ENCODE measurements at places on chromosomes 2 and 18.

- DNase-seq: no peak
These were observed 94.1 kb upstream of the BOD1L2 start for GRCh38 chr18:57052759-57053158.

GRCh38 chr2:134466141-134466540 is 212.3 kb downstream of the MGAT5 start:
- DNase-seq: no peak

- no peak for DNase-seq
These were observed 20.0 kb upstream of the ITGAV start for GRCh38 chr2:186569897-186570296.

GRCh38 chr2:15730545-15731212 is 139.0 kb downstream of the DDX1 start:
- DNase-seq: peak; percentile 87

DNA sequence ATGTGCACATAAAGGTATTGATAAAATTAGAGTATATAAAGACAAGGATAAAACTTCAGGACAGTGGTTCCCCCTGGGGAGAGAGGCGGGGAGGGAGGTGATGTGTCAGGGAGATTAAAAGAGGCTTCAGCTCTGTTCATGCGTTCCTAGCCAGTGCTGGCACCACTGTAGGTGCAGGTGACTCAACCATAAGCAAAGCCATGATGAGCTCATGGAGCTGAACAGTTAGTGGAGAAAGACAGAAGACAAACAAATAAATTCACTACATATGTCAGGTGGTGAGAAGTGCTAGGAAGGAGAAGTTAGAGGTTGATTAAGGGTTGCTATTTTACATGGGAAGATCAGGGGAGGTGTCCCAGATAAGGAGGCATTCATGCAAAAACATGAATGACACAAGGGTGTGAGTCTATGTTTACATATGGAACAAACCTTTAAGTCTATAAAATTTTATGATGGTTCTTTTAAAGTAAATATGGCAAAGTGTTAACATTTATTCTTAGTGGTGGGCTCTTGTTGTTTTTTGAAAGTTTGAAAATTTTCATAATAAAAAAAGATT is 136.0 kb downstream of the ANKRD44 start:
- DNase-seq: no peak

DNA sequence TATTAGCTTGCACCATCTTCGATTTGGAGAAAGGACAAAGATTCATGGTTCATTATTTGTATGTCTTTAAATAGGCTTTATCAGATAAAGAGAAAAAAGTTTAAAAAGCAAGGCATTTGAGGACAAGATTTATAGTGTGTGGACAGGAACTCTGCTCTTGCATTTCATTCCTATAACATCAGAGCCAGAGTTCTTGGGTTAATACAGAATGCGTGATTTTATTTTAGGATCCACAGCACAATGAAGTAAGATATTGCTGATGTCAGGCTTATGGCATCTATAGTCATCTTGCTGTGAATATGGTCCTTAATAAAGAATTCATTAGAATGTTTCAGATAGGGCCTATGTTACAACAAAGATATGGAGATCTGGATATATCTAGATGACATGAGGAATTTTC is 19.7 kb downstream of the RASGRP3 start:
- peak; percentile 51 for DNase-seq

GRCh38 chr2:36785179-36785795 is 88.8 kb downstream of the VIT start:
- peak; percentile 81 for DNase-seq

GRCh38 chr2:23454501-23455120 is 69.6 kb downstream of the KLHL29 start:
- no peak for DNase-seq

DNA sequence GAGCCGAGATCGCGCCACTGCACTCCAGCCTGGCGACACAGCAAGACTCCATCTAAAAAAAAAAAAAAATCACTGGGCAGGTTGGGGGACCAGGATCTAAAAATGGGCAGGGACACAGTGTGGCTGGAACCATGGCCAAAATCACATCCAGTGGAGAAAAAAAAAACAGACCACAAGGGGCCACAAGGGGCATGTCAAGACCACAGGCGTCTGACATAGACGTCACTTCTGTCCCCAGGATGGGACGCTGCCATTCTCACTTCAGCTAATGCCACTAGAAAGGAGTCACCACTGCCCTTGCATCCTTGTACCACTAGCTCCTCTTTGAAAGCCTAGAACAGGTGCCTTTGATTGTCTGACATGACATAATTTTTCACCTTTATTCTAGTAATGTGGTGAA is 2.5 kb upstream of the POMC start:
- DNase-seq: no peak

DNA sequence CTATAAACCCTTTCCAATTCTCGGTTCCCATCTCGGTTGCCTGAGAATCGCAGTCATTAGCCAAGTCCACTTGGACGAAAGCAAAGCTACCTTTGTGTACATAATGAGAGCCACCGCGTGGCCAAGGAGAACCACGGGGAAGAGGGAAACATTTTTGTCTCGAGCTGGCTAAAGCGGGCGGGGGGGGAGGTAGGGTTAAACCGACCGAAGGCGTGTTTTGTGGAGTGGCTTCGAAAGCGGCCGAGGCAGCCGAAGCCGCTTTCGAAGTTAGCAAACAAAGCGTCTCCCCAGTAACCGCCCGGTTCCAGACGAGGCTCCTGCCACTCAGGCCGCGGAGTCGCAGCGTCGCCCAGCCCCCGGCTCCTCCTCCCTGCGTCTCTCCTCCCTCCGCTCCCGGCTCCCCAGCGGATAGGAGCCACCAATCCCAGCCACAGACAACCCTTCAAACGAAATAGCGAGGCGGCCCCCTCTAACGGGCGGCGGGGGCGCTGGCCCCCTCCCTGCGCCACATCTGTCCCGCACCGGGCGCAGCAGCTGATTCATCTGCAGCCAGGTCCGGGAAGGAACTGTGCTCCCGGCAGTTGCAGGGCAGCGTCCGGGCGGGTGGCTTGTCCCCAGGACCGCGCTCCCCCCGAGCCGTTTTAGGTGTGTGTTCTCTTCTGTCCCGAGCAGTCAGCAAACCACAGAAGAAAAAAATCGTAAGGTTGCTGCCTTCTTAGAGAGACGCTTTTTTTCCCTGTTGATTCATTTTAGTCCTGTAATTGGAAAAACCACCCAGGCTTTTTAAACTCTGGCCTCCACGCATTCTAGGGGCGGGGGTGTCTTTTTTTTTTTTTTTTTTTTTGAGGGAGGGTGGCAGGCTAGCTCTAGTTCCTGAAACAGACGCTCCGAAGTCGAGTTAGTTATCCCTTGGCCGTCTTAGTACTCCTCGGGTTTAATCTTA is 1.8 kb upstream of the TGIF1 start:
- peak; percentile 84 for DNase-seq

DNA sequence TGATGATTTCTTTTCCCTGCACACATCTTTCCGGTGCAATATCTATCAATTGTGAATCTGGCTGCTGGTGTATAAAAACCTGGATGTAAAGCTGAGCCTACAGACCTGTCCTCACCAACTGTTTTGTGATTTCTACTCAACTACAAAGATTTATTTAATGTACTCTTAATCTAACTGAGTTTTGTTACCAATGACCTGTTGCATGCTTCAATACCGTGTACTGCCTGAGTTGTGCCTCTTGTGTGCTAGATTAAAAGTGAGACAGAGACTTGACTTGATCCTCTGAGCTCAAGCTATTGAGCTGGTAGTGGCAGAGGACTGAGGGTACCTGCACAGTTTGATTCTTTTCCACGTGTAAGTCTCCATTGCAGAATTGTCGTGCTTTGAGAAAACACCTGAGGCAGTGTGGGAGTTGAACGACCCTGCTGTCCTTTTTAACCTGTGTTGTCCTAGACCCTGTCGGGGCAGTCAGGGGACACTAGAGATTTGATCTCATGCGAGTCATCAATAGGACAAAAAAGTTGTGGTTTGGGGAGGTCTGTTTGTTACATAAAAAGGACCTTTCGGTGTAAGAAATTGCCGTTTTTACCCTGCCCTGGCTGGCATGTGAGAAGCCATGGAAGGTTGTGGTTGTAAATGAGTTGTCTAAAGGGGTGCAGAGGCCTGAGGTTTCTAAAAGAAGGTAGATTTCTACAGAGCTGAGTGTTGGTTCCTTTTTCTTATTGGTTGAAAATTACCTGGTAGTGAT is 231.3 kb downstream of the ALPK2 start:
- DNase-seq: no peak

DNA sequence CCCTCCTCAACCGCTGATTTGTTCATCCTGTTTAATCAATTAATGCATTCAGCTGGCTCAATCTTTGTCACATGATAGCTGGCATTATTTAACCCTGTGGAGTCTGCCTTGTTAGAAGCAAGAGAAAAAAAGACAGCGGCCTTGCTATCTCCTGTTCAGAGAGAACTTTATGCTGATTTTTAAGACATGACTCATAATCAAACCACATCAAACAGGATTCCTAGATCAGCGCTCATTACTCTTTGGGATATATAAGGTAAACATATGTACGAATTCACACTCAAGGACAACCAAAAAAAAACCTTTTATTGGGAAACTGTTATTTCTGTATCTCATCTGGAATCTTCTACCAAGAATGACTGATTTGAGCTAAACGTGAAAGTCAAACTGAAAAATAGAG is 195.1 kb downstream of the C1D start:
- DNase-seq: no peak

DNA sequence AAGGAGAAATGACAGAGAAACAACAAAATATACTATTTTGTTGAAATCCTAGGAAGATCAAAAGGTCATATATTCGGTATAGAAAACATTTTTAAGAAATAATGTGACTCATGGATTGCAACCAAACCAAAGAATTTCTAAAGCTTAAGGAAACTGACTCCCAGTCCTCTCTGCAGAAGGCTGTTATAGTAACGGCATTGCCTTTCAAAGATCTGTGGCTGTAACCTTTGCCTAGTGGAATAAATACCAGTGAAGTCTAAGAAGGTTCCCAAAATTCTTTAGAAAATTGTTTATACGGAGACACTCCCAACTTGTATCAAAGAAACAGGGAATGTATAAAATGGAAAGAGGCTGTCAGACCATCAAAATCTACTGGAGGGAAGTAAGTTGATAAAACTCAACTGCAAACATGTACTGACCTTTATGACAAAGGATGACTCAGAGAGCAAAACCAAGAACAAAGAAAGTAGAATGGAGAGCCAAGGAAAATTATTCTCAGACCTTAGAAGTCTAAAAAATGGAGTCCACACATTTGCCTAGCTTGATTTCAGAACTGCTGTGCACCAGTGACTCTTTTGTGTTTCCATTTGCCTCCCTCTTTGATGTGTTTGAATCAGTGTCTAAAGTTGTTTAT is 48.6 kb upstream of the FSIP2 start:
- no peak for DNase-seq

GRCh38 chr2:11589316-11589940 is 55.6 kb downstream of the GREB1 start:
- DNase-seq: no peak

- DNase-seq: peak; percentile 53
These were observed 4.3 kb downstream of the ITPRIPL1 start for GRCh38 chr2:96329456-96329855.

- no peak for DNase-seq
These were observed 35.6 kb upstream of the NDUFV2 start for GRCh38 chr18:9066817-9067306.

GRCh38 chr2:10514743-10515142 is 66.6 kb upstream of the ODC1 start:
- DNase-seq: no peak

DNA sequence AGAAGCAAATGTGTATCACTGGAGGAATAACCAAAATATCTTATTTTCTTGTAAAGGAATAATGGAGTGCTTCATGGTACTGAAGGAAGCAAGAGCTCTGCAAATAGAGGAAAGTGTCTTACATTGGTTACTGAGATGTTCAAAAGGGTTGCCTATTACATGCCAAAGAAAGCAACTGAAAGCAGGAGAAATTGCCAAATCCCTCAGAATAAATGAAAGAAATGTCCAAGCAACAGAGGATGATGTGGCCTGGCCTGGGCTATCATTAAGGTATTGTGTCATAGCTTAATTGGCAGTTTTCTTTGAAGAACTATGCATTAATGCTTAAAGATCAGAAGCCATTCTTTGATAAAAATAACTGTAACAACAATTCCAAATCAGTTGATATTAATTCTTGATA is 173.7 kb downstream of the RAB3GAP1 start:
- DNase-seq: no peak

DNA sequence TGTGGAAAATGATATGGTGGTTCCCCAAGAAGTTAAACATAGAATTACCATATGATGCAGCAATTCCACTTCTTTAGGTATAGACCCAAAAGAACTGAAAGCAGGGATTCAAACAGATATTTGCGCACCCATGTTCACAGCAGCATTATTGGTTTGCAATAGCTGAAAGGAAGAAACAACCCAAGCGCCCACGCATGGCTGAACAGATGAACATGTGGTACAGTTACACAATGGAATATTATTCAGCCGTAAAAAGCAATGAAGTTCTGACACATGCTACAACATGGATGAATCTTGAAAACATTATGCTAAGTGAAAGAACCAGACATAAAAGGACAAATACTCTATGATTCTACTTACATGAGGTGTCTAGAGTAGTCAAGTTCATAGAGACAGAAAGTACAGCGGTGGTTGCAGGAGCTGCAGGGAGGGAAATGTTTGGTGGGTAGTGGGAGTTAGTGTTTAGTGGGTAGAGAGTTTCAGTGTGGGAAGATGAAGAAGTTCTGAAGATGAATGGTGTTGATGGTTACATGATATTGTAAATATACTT is 26.7 kb upstream of the ASPRV1 start:
- DNase-seq: no peak

DNA sequence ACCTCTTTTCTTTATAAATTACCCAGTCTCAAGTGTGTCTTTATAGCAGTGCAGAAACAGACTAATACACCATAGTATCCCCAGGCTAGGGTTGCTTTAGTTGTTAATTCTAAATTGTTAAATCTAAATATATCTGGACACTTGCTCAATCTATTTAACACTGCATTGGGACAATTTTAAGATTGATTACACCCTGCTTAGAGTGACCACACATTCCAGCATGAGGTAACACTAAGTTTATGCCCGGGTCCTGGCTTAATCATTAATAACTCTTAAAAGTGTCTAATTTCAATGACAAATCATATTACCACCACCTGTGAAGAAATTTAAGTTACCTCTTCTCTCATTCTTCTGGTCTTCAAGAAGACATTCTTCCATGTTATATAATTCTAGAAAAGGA is 131.4 kb downstream of the ZNF385B start:
- no peak for DNase-seq

GRCh38 chr2:102771114-102771513 is 9.3 kb downstream of the TMEM182 start:
- DNase-seq: no peak

DNA sequence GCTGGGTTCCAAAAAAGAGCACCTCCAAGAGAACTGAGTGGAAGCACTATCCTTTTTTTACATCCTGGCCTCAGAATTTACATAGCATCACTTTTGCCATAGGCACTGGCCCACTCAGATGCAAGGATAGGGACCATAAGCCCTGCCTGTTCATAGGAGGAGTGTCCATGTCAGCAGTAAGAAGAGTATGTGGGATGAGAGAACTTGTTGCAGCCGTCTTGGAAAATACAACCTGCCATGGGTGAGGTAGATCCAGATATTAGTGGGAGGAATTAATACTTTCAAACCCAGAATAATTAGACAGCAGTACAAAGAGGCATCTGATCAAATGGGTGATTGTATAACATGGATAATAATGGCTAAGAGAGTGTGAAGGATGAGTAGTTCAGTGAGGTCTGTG is 110.7 kb upstream of the CELF4 start:
- DNase-seq: no peak
